Aorta (tissue), 5 donors: ENCODE measurements at places on chromosomes 6 and 20. TPM values are rescaled to one million over a fixed set of nuclear protein-coding genes. Genes with fewer than 3 reads are reported as not detected.

Gene OPRM1
- total RNA-seq: not detected

- DNase-seq: no peak
Measured at GRCh38 chr6:149211046-149211571, 106.4 kb upstream of the TAB2 start.

- DNase-seq: no peak
Measured at GRCh38 chr20:3563548-3564177, 92.8 kb downstream of the ATRN start.

DNA sequence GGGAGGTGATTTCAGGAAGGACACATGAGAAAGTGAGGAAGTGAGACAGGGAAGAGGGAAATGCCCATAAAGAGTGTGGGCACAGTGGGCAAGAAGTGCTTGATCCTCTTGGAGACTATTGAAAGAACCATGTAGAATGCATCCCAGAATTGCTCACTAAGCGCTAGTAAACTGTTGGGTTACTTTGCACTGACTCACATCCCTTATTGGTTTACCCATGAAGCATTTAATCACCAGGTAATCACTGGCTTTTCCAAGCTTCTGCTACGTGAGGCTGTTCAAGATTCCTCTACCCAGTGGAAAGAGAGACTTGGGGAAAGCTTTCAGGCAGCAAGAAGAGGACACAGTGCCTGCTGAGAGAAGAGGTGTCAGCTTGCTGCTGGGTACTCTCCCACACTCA, 410.0 kb upstream of the JAG1 start:
- no peak for DNase-seq

DNA sequence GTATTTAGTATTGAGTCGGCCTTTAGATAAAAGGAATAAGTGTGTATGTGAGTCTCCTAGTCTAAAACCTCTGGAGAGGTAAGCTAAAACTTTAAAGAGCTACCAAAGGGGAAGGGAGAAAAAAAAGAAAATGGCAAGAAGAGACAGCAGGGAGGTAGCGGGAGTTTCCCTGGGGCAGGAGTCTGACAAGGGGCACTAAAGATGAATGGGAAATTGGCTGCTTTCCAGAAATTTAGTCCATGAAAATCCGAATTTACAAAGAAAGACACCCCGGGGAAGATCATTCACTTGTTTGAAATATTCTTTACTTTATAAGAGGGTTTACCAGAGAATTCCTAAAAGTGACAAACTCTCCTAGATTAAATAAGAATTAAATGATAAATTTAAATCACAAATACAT, 19.3 kb downstream of the RMND1 start:
- DNase-seq: no peak
